ENCODE measurements at places on chromosomes 2 and 18.

- no peak for DNase-seq
Observed at GRCh38 chr18:48629730-48630324, 91.0 kb downstream of the CTIF start.

DNA sequence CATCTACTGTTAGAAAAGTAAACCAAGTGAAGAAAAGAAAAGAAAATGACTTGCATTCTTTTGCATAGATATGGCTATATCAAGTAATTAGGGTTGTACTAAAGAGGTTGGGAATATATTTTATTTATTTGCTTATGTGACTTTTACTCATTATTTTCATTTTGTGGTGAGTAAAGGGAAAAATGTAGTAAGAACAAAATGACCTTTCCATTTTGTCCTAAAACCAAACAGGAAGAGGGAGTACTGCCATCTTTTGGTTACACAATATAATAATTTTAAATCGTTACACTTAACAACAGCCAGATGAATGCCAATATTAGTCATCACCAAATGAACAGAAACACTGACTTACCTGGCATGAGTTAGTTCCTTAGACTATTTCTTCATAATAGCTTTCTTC is 47.3 kb upstream of the NDUFV2 start:
- no peak for DNase-seq

DNA sequence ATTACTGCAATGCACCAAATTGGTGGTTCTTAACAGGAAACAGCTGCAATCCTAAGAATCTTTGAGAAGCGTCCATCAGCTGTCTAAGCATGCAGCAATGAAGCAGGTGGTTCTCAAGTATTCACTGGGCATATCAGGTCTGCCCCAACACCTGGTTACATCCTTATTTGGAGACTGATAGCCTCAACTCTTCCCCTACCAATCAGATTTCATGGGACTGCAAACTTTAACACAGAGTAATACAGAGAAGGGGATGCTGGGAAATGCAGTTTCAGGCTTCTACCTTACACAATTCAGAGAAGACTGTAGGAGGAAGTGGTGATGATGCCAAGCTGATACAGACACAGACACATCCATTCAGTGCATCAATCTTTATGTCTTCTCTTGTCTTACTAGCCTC is 240.5 kb downstream of the BCL2 start:
- DNase-seq: no peak

DNA sequence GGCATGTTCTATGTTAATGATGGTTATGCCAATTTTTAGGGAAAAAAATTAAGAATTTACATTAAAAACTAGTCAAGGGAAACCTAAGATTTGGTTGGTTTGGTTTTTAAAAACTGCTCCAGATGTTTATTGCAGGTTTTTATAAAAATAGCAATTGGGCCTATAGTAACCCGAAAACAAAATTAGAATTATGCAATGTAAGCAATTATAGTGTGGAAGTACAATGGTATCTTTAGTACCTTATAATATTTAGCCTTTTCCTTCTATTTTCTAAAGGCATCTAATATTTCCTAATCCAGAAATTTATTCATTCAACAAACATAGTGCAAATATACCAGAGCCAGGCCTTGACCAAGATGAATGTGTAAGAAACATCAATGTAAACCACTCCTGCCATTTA is 27.3 kb downstream of the CACNB4 start:
- DNase-seq: no peak

DNA sequence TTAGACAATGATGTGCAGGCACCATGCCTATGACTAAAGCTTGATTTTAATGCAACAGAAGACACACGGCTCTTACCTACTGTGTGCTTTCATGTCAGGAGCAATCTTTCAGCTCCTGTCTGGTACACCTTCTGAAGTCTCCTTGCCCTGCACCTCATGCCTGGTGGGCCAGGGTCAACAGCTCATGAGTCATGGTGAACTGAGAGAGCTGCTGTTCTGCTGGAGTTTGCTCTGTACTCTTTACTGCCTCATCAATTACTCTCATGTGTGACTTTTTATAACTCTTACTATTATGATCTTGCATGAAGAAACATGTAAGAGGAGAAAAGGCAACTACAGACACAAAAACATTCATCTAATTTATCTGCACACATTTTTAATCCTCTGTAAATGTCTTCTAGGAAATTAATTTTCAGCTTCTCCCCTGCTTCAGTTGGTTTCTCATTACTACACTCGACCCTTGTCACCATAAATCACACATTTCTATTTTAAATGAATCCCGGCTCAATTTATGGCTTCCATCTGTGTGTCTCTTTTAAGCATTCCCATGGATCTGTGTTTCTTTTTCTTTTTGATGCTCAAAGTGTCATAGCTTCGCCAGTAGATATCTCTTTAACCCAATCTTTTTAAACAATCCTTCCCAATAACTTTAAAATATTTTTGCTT is 9.7 kb downstream of the SERPINB7 start:
- no peak for DNase-seq

DNA sequence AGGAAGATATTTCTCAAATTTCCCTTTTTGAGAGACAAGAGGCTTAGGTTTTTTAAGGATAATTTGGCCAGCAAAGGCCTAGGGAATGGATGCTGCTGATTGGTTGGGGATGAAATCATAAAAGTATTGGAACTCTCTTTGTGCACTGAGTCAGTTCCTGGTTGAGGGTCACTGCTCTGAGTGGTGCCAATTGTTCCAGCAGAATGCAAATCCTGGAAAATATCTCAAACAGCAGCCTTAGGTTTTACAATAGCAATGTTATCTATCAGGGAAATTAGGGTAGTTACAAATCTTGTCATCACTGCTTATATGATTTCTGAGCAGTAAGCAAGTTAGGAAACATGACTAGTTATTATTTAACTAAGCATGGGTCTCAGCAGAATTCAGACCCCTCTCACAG is 96.2 kb downstream of the RAD51AP2 start:
- no peak for DNase-seq

- DNase-seq: no peak
Observed at GRCh38 chr2:148052687-148053086, 31.8 kb downstream of the MBD5 start.
